Stimulated activated CD8-positive, alpha-beta memory T cell treated with anti-CD3 and anti-CD28 coated beads, Interleukin-4, amount 100 ng/mL, for 1 hour (primary cell): ENCODE measurements at places on chromosomes 1 and 21.

GRCh38 chr1:61403679-61404596 is 321.0 kb downstream of the TM2D1 start:
- DNase-seq = no peak

DNA sequence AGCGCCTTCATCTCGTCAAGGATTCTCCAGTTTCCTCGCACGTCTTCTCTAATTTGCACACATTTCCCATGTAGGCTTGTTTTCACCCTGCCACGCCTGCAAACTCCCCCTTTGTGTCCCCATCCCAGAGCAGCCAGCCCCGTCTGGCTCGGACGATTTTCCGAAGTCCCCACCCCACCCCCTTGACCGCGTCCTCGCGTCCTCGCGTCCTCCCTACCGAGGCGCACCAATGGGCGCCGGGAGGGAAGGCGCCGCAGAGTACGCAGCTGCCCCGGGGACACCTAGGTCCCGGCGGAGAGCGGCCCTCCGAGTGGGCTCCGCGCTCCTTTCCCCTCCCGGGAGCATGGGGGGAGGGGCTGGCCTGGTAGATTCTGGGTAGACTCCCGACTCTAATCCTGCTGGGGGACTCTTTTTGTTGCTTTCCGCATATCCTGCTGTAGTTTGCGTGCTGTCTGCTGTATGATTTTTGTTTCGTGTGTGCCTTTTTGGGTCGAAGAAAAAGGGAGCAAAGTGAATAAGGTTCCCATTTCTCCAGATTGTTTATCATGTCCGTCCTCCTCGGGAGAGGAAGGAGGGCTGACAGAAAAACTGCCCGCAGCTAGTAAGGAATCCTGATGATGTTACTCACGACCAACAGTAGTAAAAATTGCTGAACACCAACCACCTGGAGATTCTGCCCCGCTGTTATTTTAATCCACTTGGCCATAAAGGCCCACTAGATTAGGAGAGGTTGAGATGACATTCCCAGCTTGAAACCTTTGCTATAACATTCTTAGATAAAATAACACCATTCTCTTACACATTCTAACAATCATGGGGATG is 1.5 kb downstream of the CACHD1 start:
- no peak for DNase-seq

- DNase-seq = no peak
These were observed 11.6 kb upstream of the PARP1 start for GRCh38 chr1:226419284-226420029.

DNA sequence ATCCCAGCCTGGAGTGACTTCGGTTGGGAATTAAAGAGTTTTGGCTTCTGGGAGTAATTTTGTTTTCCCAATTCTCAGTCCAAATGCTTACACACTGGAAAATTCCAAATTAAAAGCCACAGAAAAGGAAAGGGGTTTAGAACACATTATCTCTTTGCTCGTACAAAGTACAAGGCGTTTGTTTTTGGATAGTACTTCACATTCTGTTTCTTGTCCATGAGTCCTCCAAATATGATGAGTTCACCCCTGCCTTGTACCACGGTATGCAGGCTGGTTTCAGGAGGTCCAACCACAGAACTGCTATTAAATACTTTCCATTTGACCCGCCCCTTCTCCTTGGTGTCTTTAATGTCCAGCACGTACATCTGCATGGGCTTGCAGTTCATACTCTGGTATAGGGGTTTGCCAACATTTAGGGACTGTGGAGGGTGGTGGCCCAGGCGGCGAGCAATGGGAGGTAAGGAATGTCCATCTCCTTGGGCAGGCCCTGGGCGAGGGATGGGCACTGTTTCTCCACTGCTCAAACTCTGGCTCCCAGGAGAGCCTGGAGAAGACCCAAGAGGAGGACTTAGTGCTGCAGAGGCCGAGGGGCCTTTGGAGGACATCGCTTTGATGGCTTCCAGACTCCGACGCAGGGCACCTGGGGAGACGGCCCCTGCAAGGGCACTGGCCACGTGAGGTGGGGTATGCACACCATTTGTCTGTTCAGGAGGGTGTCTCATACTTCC is 13.7 kb upstream of the CPLANE2 start:
- DNase-seq = no peak

- no peak for DNase-seq
These were observed 3.7 kb upstream of the SF3B4 start for GRCh38 chr1:149931212-149931790.

- no peak for DNase-seq
These were observed 81.4 kb upstream of the WLS start for GRCh38 chr1:68313735-68314134.

DNA sequence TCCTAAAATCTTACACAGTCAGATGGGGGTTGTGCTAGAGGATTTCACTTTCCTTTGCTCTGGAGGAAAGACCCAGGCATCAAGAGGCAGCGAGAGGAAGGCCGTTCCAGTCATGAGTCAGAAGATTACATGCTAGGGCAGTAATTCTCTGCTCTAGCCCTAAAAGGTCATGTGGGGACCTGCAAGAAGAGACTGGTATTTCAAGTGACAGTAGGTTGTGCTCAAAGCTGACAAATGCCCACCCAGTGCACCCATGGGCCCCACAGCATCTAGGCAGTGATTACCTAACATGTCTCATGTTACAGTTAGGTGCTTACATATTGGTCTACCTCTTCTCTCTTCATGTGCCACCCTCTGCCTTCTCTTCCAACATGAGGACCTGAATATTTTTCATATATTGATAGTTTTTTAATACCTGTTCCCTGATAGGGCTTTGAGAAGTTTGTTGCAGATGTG is 99.7 kb upstream of the BEND5 start:
- no peak for DNase-seq
